AG20443 (cell line): ENCODE measurements at places on chromosomes 4 and X.

GRCh38 chr4:168257768-168258167 is 60.8 kb downstream of the DDX60 start:
- no peak for DNase-seq

DNA sequence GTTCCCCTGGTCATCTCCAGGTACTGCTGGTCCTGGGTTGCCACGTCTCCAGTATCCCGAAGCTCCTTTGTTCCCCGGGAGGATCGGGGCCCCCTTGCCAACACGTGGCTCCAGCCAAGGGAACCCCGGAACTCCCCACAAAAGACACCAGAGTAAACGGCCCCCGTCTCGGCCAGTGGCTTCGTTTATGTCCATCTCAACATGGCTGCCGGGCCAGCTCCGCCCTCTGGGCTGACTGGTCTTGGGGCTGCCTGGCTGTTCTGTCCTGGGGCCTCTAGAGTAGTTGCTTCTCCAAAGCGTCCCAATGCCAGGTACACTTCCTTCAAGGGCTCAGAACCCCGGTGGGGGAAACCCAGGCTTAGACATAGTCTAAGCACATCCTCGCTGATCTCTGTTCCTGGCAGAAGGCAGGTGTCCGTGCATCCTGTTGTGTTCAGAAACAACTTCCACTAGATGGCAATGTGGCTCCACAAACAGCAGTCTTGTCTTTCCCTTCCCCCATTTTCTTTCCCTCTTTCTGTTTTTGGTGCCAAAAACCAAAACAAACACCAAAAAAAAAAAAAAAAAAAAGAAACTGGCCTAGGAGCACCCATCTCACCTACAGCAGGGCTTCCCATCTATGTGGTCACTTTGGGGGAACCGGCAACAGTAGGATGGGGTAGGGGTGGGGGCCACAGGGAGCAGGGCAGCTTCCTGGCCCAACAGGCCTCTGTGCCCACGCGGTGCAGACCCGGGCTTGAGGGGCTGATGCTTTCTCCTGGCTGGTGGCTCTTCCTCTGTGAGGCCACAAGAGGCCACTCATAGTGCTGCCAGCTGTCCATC is 35.3 kb downstream of the NBDY start:
- DNase-seq: peak; percentile 61

DNA sequence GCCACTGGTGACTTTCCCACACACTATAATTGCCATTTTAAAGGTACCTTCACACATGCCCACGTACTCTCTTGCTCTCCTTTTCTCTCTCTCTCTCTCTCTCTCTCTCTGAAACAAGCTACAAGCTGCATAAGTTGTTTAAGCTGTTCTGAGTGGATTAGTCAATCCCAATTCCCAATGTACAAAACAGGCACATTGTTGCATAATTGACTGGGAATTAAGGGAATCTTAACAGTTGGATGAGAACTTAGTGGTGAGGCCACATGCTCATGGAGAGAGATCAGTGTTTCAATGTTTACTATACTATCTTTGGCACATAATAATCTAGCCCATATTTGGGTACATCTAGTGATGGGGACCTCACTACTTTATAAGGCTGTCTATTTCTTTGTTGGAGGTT is 123.3 kb downstream of the ARHGEF9 start:
- DNase-seq: no peak

- DNase-seq: no peak
These were observed 16.8 kb downstream of the CLNK start for GRCh38 chr4:10667701-10668326.

DNA sequence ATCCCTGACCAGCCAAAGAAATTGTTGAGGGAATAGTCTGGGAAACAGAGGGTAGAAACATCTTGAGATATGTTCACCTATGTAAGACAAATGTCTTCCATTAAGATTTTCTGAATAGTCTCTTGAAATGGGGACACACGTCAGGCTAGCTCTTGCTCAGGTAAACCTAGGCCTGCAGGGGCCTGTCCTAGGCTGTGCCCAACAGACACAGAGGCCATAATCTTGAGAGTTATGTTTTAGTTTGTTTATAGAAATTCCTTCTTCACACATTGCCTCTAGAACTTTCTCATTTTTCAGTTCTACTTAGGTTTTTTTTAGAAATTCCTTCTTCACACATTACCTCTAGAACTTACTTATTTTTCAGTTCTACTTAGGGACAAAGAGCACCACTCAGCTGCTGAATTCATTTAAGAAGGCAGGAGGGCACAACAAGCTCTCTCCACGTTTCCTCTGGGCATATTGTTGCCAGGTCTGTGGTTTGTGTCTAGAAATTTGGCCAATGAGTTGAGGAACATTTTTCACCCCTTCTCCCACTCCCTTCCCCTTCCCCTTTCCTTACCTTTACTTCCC is 94.9 kb downstream of the ARHGAP24 start:
- no peak for DNase-seq

GRCh38 chrX:109940411-109940810 is 62.5 kb upstream of the TMEM164 start:
- DNase-seq: no peak

GRCh38 chr4:52780206-52780605 is 29.0 kb upstream of the ERVMER34-1 start:
- peak; percentile 87 for DNase-seq

- DNase-seq: peak; percentile 59
These were observed 211.5 kb downstream of the PDGFRA start for GRCh38 chr4:54440394-54441136.

- peak; percentile 48 for DNase-seq
These were observed 55.5 kb downstream of the PJA1 start for GRCh38 chrX:69109706-69110105.

DNA sequence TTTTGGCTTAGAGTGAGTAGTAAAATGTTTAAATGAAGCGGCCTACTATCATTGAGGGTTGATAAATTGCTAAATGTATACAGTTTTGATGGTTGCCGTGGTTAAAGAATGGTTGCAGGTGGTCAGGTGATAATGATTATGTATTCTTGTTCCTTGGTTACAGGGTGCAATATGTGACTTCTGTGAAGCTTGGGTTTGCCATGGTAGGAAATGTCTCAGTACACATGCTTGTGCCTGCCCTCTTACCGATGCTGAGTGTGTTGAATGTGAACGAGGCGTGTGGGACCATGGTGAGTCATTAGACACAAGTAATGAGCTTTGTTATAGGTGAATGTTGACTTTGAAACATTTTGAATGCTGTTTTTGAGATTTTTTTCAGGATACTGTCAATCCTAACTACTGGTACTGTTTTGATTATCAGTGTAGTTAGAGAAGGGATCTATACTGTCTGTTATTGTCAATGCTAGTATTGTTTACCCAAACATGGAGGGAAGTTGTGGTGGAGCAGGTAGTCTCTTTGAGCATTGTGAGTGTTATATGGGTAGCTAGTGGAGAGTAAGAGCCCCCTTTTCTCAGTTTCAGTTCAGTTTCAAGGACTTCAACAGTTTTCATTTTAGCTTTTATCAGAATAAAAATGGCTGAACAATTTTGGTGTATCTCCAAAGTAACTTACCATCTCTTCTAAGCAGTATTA is 8.9 kb downstream of the ZNF330 start:
- no peak for DNase-seq

GRCh38 chrX:79371640-79372039 is 4.5 kb upstream of the ITM2A start:
- DNase-seq: no peak

GRCh38 chrX:98409867-98410266 is 1526.2 kb downstream of the RPA4 start:
- DNase-seq: no peak

DNA sequence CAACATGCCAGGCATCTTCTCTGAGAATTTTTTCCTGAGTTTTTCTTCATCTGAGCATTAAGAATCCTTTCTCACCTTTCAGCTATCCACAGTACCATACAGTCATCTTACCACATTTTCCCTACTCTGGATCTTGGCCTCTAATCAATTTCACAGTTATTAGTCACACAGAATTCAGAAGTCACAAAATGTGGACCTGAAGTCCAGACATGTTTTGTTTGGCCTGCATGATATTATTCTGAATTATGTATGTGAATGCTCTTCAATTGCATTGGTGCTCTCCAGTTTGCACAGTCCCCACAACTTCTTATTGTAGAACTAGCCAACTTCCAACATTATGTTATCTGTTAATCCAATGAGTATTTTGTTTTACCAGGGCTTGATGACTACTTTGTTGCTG is 102.3 kb upstream of the GRIA3 start:
- peak; percentile 6 for DNase-seq

- no peak for DNase-seq
These were observed 83.4 kb downstream of the SHISA3 start for GRCh38 chr4:42480717-42481116.

- peak; percentile 57 for DNase-seq
These were observed 8.3 kb upstream of the BCOR start for GRCh38 chrX:40105835-40106675.

GRCh38 chr4:23163647-23164436 is 471.1 kb downstream of the GBA3 start:
- no peak for DNase-seq

- no peak for DNase-seq
These were observed 76.8 kb upstream of the RBMXL3 start for GRCh38 chrX:115112411-115112810.

GRCh38 chr4:102250341-102250740 is 94.9 kb downstream of the SLC39A8 start:
- DNase-seq: no peak

DNA sequence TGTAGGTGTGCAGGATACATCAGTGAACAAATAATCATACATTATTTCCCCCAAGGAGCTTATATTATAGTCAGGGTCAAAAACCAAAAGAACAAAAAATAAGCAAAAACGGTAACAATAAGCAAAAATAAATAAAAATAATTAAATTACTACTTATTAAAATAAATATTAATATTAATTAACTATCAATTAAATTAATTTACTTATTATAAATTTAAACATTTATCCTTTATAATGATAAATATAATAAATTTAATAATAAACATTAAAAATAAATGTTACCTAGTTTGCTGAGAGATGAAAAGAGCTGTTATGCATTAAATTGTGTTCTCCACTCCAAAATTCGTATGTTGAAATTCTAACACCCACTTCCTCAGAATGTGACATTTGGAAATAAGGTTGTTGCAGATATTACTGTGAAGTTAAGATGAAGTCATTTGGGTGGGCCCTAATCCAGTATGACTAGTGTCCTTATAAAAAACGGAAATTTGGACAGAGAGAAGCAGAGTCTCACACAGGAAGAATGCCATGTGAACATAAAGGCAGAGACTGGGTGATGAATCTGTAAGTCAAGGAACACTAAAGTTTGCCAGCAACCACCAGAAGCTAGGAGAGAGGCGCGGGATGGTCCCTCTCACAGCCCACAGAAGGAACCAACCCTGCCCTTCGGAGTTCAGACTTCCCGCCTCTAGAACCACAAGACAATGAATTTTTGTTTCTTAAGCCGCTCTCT is 67.2 kb upstream of the IBSP start:
- DNase-seq: peak; percentile 17

GRCh38 chr4:152246659-152247058 is 289.2 kb downstream of the FBXW7 start:
- no peak for DNase-seq

GRCh38 chr4:1690698-1691097 is 6.6 kb upstream of the FAM53A start:
- no peak for DNase-seq

GRCh38 chr4:26407476-26407875 is 82.8 kb downstream of the CCKAR start:
- DNase-seq: no peak

DNA sequence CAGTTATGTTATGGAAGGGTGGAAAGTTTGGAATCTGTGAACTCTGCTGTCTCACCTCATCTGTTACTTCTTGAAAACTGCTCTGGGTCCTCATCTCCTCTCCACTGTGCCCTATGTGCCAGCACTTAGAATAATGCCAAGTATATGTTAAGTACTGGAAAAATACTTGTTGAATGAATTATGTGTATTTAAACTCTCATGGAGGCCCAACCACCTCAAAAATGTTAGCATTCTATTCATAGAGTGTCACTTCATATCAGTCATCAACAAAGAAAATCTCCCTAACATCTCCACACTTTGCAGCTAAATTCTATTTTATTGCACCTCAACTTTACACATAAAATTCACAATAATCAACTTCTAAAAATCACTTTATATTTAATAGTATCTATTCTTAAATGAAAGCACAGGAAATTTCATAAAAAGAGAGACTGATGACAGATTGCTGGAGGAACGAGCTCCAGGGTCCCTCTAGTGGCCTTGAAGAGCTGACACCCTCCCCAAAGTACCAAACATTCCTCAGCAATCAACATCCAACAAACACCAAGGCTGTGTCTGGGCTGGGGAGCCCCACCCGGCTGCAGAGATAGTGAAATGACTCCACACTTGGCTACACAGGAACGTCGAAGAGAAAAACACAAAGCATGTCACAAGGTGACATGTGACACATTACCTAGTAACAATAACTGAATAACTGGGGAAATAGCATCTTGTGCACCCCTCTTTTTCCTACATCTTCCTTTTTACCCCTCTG is 45.8 kb downstream of the SLC39A8 start:
- DNase-seq: peak; percentile 80

DNA sequence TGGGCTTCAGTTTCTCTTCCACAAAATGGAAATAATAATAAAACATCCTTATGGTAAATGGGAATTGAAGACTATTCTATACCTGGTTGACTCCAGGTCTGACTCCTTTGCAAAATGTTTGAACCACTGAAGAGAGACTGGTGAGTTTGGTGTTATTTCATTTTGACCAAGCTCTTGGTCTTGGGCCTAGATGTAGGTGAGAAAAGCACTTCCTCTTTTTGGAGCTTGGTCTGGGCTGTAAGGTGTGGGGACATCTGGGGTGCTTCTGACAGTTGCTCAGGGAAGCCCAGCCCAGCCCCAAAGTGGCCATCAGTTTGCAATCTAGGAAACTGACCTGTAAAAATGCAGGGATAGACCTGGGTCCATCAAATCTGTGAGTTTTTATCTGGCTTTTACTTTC is 26.8 kb upstream of the SOD3 start:
- DNase-seq: no peak

DNA sequence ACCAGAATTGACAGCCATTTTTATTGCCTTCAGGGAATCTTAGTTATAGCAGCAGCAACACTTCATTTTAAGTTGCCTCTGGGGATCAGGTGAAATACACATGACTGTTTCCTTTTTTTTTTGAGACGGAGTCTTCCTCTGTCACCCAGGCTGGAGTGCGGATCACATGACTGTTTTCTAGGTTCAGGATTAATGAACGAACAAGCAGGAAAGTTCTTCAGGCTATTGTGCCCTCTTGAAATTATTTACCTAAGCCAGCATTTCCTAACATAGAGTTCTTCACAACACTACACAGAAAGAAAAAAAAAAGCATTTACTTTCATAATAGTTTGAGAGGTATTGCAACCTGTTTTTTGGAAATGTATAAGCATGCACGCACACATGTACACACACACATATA is 2032.8 kb downstream of the PCDH7 start:
- no peak for DNase-seq

GRCh38 chr4:179145746-179146525 is 1703.7 kb upstream of the AGA start:
- DNase-seq: no peak

DNA sequence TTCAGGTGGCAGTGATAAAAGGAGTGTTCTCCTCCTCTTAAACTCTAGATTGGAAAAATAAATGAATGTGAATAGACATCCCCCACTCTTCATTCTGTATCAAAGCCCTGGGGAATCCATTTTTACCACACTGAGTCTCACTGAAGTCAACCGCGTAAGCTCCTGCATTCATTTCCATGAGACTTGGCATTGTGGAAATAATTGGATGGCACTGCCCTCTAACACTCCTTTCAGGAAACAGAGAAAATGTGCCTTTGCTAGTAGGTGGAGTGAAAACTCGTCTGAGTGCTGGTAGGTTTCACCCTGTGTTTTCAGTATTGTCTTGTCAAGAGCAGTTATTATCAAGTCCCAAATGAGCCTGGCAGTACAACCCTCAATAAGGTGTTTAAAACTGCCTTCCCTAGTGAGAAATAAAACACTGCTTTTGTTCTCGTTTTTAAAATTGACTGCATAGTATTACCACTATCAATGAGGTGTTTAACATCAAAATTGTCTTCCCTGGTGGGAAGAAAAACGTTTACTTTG is 9.7 kb upstream of the CDKN2AIP start:
- no peak for DNase-seq
